Frontal cortex (tissue), 4 donors: ENCODE measurements at places on chromosomes 4 and X.

- no peak for DNase-seq
These were observed 146.3 kb upstream of the ATP6AP2 start for GRCh38 chrX:40434443-40434842.

DNA sequence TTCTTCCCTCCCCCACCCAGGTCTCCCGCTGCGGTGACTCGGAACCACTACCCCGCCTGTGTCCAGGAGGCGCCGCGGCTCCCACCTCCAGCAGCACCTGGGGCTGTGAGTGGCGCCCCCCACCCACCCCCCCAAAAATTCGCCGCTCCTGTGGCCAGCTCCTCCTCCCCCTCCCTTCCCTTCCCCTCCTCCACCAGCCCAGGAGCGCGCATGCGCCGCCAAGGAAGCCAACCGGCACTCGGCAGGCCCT, 278 bp downstream of the CLOCK start:
- DNase-seq: no peak

DNA sequence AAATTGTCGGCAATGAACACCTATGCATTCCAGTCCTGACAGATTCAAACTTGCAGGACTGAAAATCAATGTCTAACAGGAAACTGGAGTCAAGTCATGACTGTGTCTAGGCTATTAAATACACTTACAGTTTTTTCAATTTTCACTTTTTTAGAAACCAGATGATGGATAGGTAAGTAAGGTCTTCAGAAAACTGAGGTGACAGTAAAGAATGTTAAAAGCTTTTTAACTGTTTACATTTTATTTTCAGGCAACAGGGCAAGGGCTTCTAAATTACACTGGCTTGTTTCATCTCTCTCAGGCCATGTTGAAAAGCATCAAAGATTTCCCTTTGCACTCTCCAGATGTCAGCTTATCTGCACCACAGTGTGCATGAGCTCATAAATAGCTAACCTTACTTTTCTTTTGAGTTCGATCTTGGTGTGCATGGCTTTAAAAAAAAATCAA, 65.2 kb downstream of the SEC24D start:
- DNase-seq: no peak

- DNase-seq: no peak
These were observed 3.3 kb upstream of the PRSS12 start for GRCh38 chr4:118356111-118356510.

GRCh38 chrX:19887911-19888879, 795 bp upstream of the SH3KBP1 start:
- peak; percentile 67 for DNase-seq

- no peak for DNase-seq
These were observed 686.0 kb downstream of the PDHA2 start for GRCh38 chr4:96525898-96526297.

DNA sequence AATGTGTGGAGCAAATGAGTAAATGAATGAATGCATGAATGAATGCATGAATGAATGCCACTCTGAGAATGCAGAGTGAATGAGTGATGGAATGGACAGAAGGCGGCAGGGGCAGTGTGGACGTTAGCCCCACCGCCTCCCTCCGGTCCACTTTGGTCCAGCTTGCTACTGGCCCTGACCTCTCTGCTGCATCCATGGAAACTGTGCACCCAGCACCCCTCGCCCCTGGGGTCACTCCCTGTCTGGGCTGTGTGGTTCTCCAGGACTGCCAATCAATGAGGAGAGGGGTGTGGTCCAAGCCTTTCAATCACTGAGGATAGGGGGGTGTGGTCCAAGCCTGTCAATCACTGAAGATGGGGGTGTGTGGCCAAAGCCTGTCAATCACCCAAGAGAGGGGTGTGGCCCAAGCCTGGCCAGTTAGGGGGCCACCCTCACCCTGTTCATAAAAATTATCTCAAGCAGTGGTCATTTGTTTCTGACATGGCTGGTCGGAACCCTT, 39.2 kb upstream of the ASMTL start:
- no peak for DNase-seq

DNA sequence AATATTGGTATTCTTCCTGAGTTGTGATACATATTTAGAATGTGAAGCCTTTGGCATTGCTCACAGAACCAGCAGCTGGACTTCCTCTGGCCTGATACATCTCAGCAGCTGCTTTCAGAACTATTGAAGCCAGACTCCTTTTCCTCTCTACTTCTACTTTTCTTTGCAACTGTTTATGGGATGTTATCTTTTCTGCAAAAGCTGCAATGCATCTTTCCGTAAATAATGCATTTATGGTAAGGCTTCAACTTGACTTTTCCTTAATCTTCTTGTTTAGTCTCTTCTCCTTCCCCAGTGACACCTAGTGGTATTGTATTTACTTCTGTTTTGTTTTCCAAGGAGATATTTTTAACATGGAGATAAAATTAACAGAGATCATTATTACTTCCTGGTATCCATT, 1548.7 kb downstream of the PCDH7 start:
- no peak for DNase-seq

DNA sequence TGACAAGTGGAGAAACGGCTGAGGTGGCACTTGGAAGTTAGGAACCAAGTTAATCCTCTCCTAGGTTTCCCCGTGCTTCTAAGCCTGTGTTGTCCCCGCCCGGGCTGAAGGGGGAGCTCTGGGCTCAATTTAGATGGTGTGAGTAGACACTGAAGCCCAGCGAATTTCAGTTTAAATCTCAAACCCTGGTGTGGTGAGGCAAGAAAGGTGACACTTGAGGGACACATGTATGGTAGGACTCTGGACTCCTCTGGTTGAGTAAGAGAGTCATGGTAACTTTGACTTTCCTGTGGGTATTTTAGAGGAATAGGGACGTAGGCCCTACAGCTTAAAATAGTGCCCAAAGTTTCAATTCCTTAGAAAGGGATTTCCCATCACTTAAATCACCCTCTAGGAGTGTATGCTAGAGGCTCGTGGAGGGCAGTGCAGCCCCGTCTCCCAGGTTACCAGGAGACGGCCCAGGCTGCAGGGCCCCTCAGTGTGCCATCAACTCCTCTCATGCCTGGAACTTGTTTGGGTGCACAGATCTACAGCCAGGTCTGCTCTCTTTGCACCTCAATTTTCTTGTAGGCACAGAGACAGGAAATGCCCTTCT, 24.0 kb downstream of the HAND2 start:
- no peak for DNase-seq

GRCh38 chrX:44093431-44093830, 120.2 kb upstream of the NDP start:
- DNase-seq: no peak

- peak; percentile 5 for DNase-seq
These were observed 834 bp downstream of the NHS start for GRCh38 chrX:17375637-17376430.

- no peak for DNase-seq
These were observed 188.8 kb downstream of the GPAT3 start for GRCh38 chr4:83724485-83725335.

GRCh38 chr4:52664479-52664878, 5.4 kb upstream of the USP46 start:
- DNase-seq: no peak

GRCh38 chrX:46849933-46850332, 13.1 kb downstream of the RP2 start:
- no peak for DNase-seq

- no peak for DNase-seq
These were observed 115.6 kb upstream of the SPIN4 start for GRCh38 chrX:63466690-63467089.

GRCh38 chr4:184529283-184529682, 54.9 kb upstream of the IRF2 start:
- no peak for DNase-seq

DNA sequence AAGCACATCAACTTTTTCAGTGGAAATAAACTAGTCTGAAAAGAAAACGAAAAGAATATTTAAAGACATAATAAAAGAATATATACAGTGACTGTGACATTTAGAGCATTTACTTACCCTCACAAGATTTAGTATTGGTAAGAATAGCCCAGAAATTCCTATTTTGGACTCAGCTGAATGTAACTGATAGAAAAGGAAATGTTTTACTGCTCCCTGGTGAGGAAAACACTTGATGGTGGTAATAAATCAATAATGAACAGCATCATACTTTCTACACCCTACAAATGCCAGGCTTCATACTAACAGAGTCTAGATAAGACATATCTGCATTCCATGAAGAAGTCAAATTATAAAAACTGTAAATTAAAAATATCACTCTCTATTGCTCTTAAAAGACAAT, 753.5 kb upstream of the PCDH10 start:
- no peak for DNase-seq

- DNase-seq: peak; percentile 49
These were observed 149.5 kb downstream of the MAML3 start for GRCh38 chr4:140004549-140004895.

GRCh38 chrX:23887451-23887850, 20.3 kb downstream of the APOO start:
- no peak for DNase-seq

DNA sequence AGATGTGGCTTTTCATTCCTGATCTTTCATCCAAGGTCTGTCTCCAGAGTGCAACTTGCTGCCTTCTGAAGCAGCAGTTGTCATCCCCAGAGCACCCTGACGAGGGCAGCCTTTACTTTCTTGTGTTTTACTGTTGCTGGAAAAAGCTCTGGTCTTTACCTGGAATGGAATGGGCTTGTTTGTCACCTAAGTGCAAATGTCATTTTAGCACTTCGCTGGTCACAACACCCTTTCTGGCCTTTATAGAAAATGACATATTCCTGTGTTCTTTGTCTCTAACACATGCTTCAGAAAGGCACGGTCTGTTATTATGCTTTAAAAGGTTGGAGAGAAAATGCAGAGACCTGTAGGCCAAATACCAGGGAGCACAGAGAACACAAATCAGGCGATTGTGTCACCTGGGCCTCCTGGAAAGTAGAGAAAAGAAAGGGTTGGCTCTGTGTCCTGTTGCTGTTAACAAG, 332.7 kb upstream of the IGFBP7 start:
- no peak for DNase-seq

DNA sequence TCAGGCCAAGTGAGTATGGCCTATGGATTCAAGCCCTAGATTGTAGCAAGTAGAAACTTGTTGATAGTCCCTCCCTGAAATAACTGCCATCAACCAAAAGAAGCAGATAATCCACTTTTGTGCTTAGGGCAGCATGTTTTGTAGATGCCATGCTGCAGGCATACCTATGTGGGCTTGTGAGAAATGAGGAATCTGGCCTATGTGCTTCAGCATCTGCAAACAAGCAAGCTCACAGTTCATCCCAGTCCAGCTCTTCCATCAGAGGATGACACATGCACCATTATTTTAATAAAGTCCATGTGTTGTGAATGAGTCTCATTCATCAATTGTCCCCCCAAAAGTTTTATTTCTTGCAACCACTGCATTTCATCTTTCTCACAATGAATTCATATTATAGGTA, 421.9 kb upstream of the DIPK2B start:
- DNase-seq: no peak

GRCh38 chrX:16754019-16754418, 32.2 kb upstream of the TXLNG start:
- no peak for DNase-seq

DNA sequence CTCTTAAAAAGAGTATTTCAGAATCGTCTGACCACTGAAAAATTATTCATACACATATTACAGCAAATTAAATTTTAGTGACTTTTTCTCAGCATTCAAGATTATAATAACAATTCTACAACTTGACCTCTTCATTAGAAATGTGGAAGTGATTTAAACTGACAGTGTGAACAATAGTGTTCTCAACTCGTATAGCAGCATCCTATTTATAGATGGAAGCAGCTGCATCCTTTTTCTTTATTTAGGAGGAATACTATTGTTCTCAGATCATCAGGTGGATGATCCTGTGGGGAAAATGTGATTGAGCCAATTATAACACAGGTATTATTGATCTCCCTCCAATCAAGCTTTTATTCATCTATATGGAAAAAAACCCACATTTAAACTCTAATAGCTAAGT, 56.7 kb downstream of the RAPGEF2 start:
- no peak for DNase-seq

DNA sequence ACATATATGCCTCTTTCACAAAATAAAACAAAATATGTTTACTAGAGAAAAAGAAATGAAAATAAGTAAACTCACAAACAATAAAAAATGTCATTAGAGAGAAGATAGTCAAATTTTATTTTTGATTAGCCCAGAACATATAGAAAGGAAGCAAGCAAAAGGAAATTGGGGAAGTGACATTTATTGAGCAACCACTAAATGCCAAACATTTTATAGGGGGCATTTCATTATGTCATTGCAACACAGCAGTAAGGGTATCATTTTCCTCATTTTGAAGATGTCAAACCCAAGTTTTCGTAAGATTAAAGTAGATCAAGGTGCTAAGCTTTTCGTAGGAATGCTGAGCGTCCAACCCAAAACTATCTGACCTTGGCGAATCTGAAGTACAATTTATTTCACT, 1331.5 kb upstream of the PABPC4L start:
- DNase-seq: no peak

DNA sequence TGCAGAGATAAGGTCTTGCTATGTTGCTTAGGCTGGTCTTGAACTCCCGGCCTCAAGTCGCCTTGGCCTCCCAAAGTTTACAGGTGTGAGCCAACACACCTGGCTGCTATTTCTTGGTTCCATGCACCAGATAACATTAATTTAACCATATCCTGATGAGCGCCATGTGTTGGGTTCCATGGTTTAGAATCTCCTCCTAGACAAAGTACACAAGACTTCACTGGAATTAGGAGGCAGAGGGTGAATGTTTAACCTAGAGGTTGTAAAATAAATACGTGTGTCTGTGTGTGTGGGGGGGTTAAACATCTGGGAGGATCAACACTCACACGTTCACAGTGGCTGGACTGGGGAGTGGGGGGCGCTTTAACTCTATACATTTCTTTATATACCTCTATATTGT, 32.4 kb upstream of the SORCS2 start:
- no peak for DNase-seq

- no peak for DNase-seq
These were observed 147.5 kb upstream of the PITX2 start for GRCh38 chr4:110770353-110770752.

DNA sequence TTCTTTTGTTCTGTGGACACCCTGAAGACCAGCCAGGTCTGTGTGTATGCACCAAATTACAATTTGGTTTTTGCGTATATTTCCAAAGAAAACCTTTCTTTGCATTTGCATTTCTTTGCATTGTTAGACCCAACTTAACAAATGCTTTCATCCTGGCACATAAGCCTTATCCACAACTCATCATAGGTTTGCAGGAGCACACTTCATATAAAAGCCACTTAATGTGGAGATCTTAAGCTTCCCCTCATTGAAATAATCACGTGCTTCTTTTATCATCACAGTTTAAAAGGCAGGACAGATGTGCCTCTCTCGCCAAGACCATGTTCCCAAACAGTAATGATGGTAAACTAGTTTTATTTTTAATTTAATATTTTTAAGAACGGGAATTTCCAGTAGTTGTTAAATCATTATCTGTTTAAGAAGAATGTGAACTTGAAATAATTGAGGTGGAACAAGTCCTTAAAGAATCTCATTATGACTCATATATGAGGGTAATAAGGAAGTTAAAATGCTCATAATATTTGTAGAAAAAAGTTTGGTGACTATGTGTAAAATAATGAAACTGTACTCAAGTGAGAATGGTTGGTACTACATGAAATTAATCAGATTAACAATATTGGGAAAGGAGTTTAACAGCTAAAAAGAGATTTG, 65.5 kb downstream of the GLRA3 start:
- no peak for DNase-seq

- no peak for DNase-seq
These were observed 384.9 kb upstream of the CNKSR2 start for GRCh38 chrX:20989361-20989760.
